Bronchial smooth muscle cell (primary cell): ENCODE measurements at places on chromosomes 5 and 9. TPM values are rescaled to one million over a fixed set of nuclear protein-coding genes. Genes with fewer than 3 reads are reported as not detected.

PTGES gene
- total RNA-seq, result 48.9 and 74.7 TPM in 2 replicates

ORM2 gene
- not detected in 2 replicates for total RNA-seq

UBE2QL1 gene
- under 0.01 TPM in 1 of 2 replicates, not detected in the other for total RNA-seq

SLC45A2 gene
- under 0.01 TPM in 1 of 2 replicates, not detected in the other for total RNA-seq

ATOSB gene
- 11.3 and 19.5 TPM in 2 replicates for total RNA-seq

STING1 gene
- total RNA-seq, result 30.9 and 42.2 TPM in 2 replicates

HAPLN1 gene
- 0.77 and 1.1 TPM in 2 replicates for total RNA-seq

PCAT7 gene
- not detected in 2 replicates for total RNA-seq

SPATA9 gene
- 0.43 and 0.47 TPM in 2 replicates for total RNA-seq

PCDHA1 gene
- total RNA-seq, result under 0.01 TPM in 2 replicates

NR5A1 gene
- total RNA-seq, result not detected in 2 replicates

MYMK gene
- total RNA-seq, result not detected in 2 replicates

SGCD gene
- 4.4 and 10.2 TPM in 2 replicates for total RNA-seq

C9 gene
- 0.16 and 0.17 TPM in 2 replicates for total RNA-seq

HMGCS1 gene
- 27.1 and 50.8 TPM in 2 replicates for total RNA-seq

ZNG1A gene
- total RNA-seq, result 29.6 and 36.5 TPM in 2 replicates

SLC6A19 gene
- not detected in 2 replicates for total RNA-seq

LOX gene
- total RNA-seq, result 20.0 and 38.6 TPM in 2 replicates

MUSK gene
- total RNA-seq, result 0.32 and 2.1 TPM in 2 replicates

RGS7BP gene
- total RNA-seq, result not detected in 2 replicates

PLAC8L1 gene
- 0.17 TPM in 1 of 2 replicates, not detected in the other for total RNA-seq

ZNF618 gene
- 5.5 and 7.7 TPM in 2 replicates for total RNA-seq

TMEM232 gene
- 6.3 and 14.7 TPM in 2 replicates for total RNA-seq

WWC1 gene
- 0.17 and 0.32 TPM in 2 replicates for total RNA-seq

TRPM3 gene
- under 0.01 and 0.32 TPM in 2 replicates for total RNA-seq

TRIM7 gene
- 1.7 and 3.0 TPM in 2 replicates for total RNA-seq

SMIM32 gene
- total RNA-seq, result not detected in 2 replicates

PCDHB10 gene
- 0.47 and 1.4 TPM in 2 replicates for total RNA-seq

RNF14 gene
- total RNA-seq, result 42.4 and 54.2 TPM in 2 replicates

UBAP1 gene
- 17.9 and 23.5 TPM in 2 replicates for total RNA-seq

PAEP gene
- total RNA-seq, result not detected in 2 replicates

PCDHGA8 gene
- 3.5 and 4.4 TPM in 2 replicates for total RNA-seq

CLINT1 gene
- 71.2 and 75.0 TPM in 2 replicates for total RNA-seq

FAM114A2 gene
- total RNA-seq, result 18.9 and 20.6 TPM in 2 replicates

PTGS1 gene
- 18.6 and 26.4 TPM in 2 replicates for total RNA-seq

FBXO10 gene
- total RNA-seq, result 9.3 and 11.5 TPM in 2 replicates

DAB2 gene
- total RNA-seq, result 79.3 and 131 TPM in 2 replicates

OGN gene
- 43.5 and 59.9 TPM in 2 replicates for total RNA-seq

SPINK6 gene
- not detected in 2 replicates for total RNA-seq

SLCO6A1 gene
- not detected in 2 replicates for total RNA-seq

HAVCR1 gene
- total RNA-seq, result 0.34 TPM in 1 of 2 replicates, not detected in the other

CCNO gene
- total RNA-seq, result 0.17 TPM in 1 of 2 replicates, not detected in the other

MARCOL gene
- not detected in 2 replicates for total RNA-seq

ARID3C gene
- not detected in 2 replicates for total RNA-seq
